Pancreas (tissue), 10 donors: ENCODE measurements at places on chromosomes 2 and 18. TPM values are rescaled to one million over a fixed set of nuclear protein-coding genes. Genes with fewer than 3 reads are reported as not detected.

OSR1 gene
- 1.6 TPM for polyA plus RNA-seq

KCNJ3 gene
- polyA plus RNA-seq, result 3.1 TPM

RGPD3 gene
- polyA plus RNA-seq, result 0.16 TPM

MAP4K4 gene
- 10.5 TPM for polyA plus RNA-seq

UGT1A3 gene
- not detected for polyA plus RNA-seq

ASPRV1 gene
- polyA plus RNA-seq, result 1.2 TPM

REG3A gene
- polyA plus RNA-seq, result 167 TPM

TCF23 gene
- polyA plus RNA-seq, result not detected

TDRD15 gene
- polyA plus RNA-seq, result not detected

ELOA2 gene
- polyA plus RNA-seq, result not detected

NDUFB3 gene
- polyA plus RNA-seq, result 23.2 TPM

PROC gene
- polyA plus RNA-seq, result 3.2 TPM

DNA sequence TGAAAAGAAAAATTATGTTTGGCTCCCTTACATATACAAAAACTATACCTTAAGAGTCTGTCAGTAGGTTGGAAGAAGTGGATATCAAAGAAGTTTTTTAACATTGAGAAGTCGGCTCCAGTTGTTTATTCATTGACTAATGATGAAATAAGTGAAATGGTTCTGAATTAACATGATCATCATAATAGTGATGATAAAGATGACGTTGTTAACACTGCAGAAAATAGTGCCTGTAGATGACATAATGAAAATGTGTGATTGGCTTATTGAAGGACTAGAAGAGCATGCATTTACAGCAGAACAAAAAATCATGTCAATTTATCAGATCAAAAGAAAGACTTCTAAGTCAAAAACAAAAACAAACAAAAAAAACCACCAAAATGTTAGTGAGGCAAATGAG, 1125.4 kb upstream of the NXPH2 start:
- DNase-seq, result no peak

DNA sequence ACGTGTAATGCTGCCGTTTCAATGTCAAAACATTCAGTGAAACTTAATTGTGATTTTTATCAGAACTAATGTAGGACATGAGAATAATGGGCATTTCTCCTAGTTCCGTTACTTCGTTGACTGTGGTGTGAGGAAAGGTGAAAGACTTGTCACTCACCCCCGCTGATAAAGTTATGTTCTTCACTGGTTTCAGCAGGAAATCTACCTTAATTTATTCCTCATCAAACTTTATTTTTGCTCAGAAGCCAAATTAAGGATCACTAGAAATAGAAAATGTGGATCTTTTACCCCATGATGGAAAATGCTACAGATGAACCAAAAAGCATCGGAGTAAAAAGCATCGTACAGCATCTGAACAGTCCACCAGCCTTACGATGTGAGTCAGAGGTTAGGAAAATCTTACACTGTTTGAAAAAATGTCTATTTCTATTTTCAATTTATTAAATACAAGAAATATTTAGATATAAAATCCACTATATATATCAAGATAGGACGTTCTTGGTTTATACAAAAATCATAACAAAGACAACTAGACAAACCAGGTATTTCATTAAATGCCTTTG, 1.0 kb upstream of the ROCK1 start:
- no peak for DNase-seq

GRCh38 chr18:11839556-11839955, 11.7 kb upstream of the CHMP1B start:
- no peak for DNase-seq

GRCh38 chr2:142010477-142011270, 120.1 kb downstream of the LRP1B start:
- no peak for DNase-seq

DNA sequence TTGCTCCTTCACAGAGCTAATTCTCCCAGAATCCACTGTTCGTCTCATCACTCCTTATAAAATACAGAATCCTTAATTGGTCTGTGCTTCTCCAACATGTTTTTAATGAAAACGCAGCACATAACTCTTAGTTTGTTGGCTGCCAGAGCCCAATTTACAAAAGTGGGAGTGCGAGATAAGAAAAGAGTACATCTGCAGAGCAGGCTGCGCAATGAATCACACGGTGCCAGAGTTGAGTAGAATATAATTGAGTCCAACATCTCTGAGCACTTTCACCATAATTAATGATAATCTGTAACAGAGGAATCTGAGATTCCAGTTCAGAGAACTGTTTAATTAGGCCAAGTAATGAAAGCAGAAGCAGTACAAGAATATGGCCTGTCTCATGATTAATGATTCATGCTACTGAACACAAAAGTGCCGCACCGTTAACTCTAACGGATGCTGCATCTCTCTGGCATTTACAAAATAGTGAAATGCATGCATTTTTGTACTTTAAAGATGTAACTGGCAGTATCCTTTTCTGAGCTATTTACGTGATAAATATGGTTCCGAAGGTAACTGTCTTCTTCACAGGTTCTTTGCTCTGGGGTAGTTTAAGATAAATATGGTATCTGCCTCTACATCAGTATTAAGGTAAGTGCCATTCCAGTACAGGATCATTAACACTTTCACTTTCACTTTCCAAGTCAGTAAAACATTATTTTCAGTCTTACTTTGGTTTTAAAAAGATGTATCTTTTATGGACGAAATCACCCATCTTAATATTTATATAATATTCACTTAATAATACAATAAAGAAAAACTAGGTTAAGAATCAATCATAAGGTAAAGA, 785.6 kb downstream of the NR4A2 start:
- no peak for DNase-seq

- peak; percentile 28 for DNase-seq
Observed at GRCh38 chr2:25201794-25202193, 33.4 kb upstream of the POMC start.

GRCh38 chr18:66621816-66622576, 18.1 kb upstream of the CDH19 start:
- no peak for DNase-seq

DNA sequence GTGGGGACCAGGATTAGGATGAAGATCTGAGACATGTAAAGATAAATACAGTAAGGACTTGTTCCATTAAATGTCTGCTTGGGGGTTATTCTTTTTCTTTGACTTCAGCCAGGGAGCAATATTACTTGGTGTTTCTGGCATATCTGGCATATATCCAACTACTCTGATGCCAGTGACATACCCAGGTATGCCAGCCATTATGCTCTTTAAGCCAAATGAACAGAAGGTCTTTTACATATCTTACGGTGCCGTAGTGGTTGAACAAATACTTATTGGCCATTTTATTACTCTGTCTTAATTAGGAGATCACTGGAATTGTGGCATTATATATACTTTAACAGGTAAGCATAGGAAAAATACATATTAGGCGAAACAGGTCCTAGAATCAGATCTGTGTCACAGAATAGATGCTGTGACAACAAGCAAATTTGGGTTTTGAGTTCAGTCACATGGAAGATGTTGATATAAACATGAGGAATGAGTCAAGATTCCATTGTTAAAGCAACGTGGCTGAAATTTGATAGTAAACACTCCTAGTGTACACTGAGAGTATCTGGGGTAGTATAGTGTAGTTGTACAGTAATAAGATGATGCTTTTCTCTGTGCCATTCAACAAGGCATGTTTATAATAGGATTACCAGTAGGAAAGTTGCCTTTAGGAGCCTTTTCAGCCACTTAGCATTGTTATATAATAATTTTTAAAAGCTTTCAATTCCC, 62.6 kb downstream of the KCTD18 start:
- no peak for DNase-seq

- DNase-seq, result no peak
Observed at GRCh38 chr18:34929336-34929780, 111.9 kb upstream of the MAPRE2 start.

DNA sequence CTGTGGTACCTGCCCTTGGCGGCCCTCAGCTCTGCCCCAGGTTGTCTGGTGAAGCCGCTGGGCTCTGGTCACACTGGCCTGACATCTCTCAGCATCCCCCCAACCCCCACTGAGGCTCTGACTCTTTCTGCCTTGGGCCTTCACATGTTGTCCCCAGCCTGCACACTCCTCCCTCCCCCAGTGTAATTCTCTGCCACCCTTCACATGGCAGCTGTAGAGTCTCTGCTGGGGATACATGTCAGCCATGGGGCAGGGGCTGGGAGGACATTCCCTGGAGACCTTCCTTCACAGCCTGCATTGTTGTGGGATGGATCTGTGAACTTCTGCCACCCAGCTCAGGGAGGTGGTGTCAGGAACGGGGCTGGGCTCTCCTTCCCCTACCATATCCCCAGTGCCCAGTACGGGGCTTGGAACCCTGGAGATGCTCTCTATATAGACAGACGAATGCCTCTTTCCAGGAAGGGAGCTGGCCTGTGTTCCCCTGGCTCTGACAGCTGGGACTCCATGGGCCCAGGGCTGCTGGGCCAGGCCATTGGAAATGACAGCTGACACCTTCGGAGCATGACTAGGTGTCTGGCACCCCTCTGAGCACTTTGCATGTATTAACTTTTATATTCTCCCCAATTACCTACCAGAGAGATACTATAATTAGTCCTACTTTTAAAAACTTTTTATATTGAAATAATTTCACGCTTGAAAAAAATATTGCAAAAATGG, 151.5 kb downstream of the INHBB start:
- no peak for DNase-seq

GRCh38 chr2:162265666-162266459, 22.6 kb upstream of the FAP start:
- no peak for DNase-seq

GRCh38 chr18:9694174-9694573, 13.9 kb upstream of the RAB31 start:
- no peak for DNase-seq

- no peak for DNase-seq
Observed at GRCh38 chr2:31390324-31390723, 24.2 kb downstream of the XDH start.

DNA sequence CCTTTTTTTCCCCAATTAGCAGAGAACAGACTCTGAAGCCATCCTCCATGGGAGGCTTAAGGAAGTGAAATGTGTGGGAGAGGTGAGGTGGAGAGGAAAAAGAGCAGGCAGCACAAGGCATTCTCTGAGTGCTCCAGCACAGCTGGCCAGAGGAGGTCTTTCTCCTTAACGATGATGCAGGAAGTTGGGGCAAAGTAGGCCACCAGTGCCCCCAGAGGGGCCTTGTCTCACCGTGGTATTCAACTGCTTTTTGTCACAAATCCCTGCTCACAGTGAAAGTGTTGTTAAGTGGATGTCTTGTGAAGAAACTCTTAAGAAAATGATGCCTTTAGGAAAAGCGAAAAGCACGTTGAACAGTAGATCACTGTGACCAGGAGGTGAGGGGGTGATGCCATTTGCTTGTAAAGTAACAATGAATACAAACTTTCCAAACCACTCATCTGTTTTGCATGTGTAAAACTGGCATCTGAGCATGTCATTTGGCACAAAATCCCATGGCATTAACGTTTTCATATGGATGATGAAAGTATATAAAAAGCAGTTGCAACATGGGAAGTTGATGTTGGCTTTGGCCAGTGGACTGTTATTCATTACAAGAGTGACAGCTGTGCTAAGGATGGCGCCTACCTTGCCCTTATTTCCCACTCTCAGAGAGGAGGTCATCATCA, 49.2 kb upstream of the CDC42EP3 start:
- no peak for DNase-seq

DNA sequence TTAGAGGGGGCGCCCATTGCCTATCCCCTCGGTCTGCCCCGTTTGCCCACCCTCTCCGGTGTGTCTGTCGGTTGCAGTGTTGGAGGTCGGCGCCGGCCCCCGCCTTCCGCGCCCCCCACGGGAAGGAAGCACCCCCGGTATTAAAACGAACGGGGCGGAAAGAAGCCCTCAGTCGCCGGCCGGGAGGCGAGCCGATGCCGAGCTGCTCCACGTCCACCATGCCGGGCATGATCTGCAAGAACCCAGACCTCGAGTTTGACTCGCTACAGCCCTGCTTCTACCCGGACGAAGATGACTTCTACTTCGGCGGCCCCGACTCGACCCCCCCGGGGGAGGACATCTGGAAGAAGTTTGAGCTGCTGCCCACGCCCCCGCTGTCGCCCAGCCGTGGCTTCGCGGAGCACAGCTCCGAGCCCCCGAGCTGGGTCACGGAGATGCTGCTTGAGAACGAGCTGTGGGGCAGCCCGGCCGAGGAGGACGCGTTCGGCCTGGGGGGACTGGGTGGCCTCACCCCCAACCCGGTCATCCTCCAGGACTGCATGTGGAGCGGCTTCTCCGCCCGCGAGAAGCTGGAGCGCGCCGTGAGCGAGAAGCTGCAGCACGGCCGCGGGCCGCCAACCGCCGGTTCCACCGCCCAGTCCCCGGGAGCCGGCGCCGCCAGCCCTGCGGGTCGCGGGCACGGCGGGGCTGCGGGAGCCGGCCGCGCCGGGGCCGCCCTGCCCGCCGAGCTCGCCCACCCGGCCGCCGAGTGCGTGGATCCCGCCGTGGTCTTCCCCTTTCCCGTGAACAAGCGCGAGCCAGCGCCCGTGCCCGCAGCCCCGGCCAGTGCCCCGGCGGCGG, 1.7 kb downstream of the MYCN start:
- no peak for DNase-seq

- DNase-seq, result no peak
Observed at GRCh38 chr2:108575132-108575966, 41.1 kb downstream of the LIMS1 start.

- no peak for DNase-seq
Observed at GRCh38 chr18:79911344-79912270, 39.8 kb downstream of the SLC66A2 start.

DNA sequence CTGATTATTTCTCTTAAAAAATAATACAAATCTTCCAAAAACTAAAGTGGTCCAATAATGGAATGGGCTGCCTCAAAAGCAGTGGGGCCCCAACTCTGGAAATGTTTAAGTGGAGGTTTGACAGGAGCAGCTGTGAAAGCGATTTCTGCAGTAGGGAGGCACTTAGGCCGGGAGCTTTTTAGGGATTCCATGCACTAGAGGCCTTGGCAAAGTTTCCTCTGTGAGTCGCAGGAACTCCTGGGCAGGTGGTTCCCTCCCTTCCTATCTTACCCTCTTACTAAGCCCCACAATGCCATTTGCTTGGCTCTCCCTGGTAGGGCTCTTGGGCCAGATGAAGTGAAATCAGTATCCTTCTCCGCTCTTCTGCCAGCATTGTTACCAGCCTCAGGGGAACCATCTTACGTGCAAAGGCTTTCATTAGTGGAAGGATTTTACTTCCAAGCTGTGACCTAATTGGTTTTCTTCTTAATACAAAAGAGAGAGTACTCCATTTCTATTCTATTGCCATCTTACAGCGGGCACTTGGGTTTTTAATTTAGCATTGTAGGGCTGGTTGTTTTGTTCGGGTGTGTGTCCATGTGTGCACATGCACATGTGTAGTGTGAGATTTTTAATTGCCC, 34.3 kb upstream of the C18orf32 start:
- DNase-seq, result no peak

- no peak for DNase-seq
Observed at GRCh38 chr2:228023619-228024018, 152.2 kb downstream of the DAW1 start.
